ENCODE measurements at places on chromosomes 3 and 15. TPM values are rescaled to one million over a fixed set of nuclear protein-coding genes. Genes with fewer than 3 reads are reported as not detected.

GATA2 gene
- total RNA-seq = 0.85 TPM

RHOV gene
- not detected for total RNA-seq

GJD2 gene
- not detected for total RNA-seq

ISLR2 gene
- under 0.01 TPM for total RNA-seq

ADAMTS7 gene
- 12.8 TPM for total RNA-seq

PCLAF gene
- total RNA-seq = 5.6 TPM

EFHB gene
- total RNA-seq = under 0.01 TPM

GPR149 gene
- total RNA-seq = not detected

TF gene
- not detected for total RNA-seq

TUBGCP4 gene
- total RNA-seq = 12.5 TPM

NMB gene
- 7.3 TPM for total RNA-seq

CLDN1 gene
- total RNA-seq = 2.0 TPM

GOLGA8G gene
- total RNA-seq = not detected

SYNPR gene
- not detected for total RNA-seq

SLC22A13 gene
- 0.58 TPM for total RNA-seq

PDCD10 gene
- total RNA-seq = 62.3 TPM

PARP15 gene
- total RNA-seq = under 0.01 TPM

FETUB gene
- total RNA-seq = not detected

CCDC54 gene
- not detected for total RNA-seq

ABTB1 gene
- 9.2 TPM for total RNA-seq

TRIM71 gene
- not detected for total RNA-seq

CCR8 gene
- total RNA-seq = not detected

LRRC2 gene
- 3.6 TPM for total RNA-seq

ERICH6 gene
- total RNA-seq = under 0.01 TPM

All from regular cardiac myocyte (primary cell).